ENCODE measurements at places on chromosomes 1 and 21.

DNA sequence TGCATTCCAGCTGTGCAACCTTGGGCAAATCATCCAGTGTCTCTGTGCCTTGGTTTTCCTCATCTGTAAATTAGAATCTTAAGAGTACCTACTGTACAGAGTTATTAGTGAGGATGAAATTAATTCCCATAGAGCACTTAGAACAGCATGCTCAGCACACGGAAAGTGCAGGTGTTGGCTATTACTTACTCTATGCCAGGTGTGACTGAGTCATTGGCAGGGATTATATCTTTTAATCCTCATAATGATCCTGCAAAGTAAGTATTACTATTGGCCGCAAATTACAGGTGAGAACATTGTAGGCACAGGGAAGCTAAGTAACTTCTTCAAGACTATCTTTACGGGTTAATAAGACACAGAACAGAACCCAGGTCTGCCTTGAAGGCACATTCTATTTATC is 6.3 kb upstream of the UBE2U start:
- DNase-seq = no peak

DNA sequence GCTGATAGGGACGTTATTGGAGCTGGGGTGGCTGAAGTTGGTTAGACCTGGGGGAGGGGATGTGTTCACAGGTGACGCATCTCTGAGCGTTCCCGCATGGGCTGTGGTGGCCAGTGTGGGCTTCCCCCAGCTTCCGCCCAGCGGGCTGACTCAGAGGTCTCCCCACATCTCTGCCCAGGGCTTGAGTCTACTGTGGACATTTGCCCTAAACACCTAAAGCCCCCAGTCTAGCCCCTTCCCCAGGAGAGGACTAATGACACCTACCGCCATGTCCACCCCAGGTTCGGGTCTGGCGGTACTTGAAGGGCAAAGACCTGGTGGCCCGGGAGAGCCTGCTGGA is 2.0 kb downstream of the AGRN start:
- no peak for DNase-seq

- DNase-seq = no peak
These were observed 64.9 kb downstream of the TNR start for GRCh38 chr1:175678471-175678870.

- no peak for DNase-seq
These were observed 134.3 kb upstream of the ATP1B1 start for GRCh38 chr1:168972225-168972624.

- DNase-seq = no peak
These were observed 82.0 kb downstream of the UBE4B start for GRCh38 chr1:10114746-10115145.

DNA sequence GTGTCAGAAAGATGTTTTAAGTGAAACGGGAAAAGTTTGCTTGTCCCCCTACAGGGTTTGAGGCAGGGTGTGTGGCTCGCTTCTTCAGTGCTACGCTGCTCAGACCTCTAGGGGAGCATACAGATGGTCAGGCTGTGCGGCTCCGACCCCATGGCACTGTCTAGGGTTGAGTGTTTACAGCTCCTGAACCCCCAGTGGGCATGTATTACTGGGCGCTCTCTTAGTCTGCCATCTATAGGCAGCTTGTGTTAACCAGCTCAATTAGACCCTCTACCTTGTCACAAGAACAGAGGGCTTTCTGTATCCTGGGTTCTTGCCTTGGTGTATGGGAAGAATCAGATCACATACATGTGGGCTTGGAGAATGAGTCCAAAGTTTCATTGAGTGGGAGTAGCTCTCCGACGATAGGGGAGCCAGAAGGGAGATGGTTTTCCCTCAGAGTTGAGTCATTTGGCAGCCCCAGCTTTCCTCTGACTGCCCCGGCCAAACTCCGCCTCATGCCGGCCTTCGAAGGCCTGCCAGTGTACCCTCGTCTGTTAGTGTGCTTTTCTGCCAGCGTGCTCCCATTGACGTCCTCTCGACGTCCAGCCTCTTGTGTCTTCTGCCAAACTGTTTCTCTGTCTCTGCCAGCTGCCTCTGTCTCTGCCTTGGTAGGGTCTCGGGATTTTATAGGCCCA is 38.6 kb upstream of the ADGRL4 start:
- DNase-seq = no peak

Measured in HepG2 (cell line).